ENCODE measurements at places on chromosomes 13 and 19.

DNA sequence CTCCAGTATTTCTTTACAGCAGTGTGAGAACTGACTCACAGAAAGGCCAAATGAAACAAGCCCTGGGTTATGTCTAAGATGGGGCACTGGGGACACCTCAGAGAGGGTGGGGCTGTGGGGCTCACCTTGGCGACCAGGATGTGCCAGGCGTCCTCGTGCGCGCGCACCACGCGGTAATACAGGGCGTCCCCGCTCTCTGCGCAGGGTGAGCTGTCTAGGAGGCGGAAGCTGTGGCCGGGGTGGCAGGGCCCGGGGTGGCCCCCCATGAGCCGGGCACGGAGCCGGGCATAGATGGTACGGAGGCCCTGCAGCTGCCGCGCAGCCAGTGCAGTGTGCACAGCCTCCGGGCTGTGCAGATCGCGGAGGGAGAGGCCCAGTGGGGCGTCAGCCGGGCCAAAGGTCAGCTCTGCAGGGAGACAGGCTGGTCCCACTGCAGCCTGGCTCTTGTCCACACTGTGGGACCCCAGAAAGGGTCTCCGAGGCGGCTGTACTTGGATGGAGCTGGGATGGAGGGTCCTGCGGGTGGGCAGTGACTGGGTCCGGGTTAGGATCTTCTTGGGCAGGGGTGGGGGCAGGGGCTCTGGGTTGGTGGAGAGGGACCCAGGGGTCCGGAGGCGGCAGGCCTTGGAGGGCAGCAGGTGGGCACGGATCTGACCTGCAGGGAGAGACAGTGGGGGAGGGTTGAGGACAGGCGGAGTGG, 3.4 kb downstream of the PEAK3 start:
- DNase-seq, result no peak

GRCh38 chr19:28358633-28359032, 854.3 kb downstream of the UQCRFS1 start:
- no peak for DNase-seq

DNA sequence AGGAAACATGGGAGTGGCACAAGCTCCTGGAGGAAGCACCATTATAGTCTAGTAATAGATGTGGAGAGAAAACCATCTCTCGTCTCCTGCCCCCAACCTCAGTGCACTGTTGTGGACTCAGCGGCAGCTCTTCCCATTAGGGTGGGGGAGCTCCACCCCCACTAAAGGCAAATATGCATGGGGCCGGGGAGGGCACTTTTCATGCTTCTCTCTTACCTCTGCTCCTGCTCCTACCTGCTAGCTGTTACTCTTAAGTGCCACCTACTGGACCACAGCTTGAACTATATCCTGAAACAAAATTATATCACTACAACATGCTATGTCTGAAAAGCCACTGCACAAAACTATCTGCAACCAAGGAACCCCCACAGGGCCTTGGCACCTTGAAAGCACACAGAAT, 112.6 kb upstream of the DACH1 start:
- DNase-seq, result peak; percentile 22

- no peak for DNase-seq
Measured at GRCh38 chr13:112895521-112896465, 73.2 kb upstream of the MCF2L start.

GRCh38 chr13:90217275-90217674, 1130.2 kb upstream of the MIR17HG start:
- DNase-seq, result no peak

DNA sequence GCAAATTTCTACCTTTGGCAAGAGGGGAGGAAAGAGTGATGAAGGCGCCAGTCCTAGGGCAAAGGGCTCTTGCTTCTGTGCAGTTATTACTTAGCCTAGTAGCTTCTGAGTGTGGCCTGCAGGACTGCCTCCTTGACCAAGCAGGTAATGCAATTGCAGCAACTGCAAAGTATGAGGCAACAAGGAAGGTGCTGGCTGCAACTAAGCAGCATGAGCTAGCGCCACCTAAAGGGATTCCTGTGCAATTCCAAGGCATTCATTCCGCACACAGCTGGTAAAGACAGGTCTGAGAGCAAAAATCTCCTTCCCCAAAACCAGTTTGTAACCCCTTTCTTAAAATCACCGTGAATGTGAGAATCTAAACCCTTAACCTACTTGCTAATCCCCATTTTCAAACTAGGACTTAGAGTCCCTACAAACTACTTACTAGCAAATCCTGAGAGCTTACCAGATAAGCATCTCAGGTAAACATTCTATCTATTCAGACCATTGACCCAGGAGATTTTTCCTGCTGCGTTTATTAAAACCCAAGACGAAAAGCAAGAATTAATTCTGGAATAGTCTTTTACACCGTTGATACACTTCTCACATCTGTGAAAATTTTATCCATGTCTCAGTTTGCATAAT, 62.9 kb downstream of the DCT start:
- DNase-seq, result peak; percentile 70

GRCh38 chr19:6272411-6272791, 7.4 kb downstream of the MLLT1 start:
- DNase-seq, result no peak
